Caudate nucleus (tissue), 63 donors: ENCODE measurements at places on chromosomes 2 and 18.
A peak's percentile ranks its signal among the peaks of the same experiment; 100 is the strongest.

- no peak for DNase-seq
Measured at GRCh38 chr2:68379184-68379708, 14.2 kb downstream of the PLEK start.

- no peak for DNase-seq
Measured at GRCh38 chr2:85907671-85908157, 18.9 kb upstream of the ST3GAL5 start.

DNA sequence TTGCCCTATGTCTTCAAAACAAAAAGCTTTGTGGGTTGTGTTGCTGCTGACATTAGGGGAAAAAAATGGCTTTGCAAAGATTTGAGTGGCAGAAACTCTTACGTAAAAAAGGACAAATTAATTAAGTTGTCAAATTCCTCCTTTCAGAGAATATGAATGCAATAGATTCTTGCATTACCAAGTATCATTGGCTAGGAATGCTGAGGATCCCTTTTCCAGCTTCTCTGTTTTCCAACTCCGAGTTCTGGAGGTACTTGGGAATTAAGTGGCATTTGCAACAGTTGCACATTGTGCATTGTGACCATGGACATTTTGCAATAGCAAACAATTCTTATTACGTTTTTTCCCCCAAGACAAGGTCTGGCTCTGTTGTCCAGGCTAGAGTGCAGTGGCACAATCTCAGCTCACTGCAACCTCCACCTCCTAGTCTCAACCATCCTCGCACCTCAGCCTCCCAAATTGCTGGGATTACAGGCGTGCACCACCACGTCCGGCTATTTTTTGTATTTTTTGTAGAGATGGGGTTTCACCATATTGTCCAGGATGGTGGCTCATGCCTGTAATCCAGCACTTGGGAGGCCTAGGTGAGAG lies 29.9 kb upstream of the PPP1CB start:
- DNase-seq, result no peak

- DNase-seq, result no peak
Measured at GRCh38 chr2:118698564-118698963, 148.9 kb downstream of the EN1 start.

DNA sequence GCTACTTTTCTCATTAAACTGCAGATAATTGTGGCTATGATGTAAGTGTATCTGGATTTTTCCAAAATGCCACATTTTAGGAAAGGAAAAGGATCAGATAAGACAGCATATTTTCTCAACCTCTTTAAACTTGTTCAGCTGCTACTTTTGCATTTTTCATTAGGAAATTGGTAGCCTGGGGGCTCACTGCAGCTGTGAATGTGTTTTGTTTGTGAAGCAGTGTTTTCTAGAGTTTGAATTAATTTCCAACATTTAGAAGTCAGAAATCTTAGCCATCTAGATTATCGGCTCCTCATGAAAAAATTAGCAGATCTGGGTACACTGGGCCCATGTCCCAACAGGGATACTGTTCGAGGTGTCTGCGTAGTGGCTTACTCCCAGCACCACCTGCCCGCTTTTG lies 56.3 kb upstream of the ZDBF2 start:
- DNase-seq, result no peak

DNA sequence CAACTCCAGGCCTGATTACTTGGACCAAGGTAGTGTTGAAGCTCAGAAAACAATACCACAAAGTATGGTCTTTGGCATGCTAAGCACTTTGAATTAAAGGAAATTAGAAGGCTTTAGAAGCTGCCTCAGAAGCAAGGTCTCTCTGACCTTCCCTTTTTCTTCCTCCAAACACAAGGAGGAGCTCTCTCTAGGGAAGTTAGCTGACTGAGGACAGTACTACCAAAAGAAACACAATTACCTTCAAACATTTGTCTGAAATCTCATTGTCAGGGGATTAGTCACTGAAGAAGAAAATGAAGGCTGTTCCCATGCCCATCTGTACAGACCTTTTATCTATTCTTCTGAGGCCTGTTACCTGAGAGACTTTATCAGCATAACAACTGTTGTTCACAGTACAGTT lies 279.3 kb downstream of the CDH20 start:
- DNase-seq, result no peak

DNA sequence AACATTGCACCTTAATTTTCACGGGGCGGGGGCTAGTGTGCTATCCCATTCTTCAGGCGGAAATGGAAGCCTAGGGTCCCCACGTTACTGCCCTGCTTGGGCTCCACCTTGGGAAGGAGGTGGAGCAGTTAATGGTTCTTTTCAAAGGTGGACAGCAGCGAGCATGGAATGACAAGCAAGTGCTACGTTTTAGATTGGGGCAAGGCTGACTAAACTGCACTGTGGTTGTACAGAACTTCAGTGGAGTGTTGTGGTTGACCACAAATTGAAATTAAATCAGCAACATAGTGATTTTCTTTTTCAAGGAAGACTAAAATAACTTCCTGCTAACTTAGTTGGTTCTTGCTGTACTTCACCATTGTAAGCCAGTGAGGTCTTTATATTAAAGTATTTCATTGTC lies 47.0 kb downstream of the CHRNA1 start:
- DNase-seq, result no peak

- peak; percentile 24 for DNase-seq
Measured at GRCh38 chr18:11688972-11689668, at the start of gene GNAL. Gene GNAL (plus strand): TSS chr18:11689264. CDS start chr18:11689564, 300 bp downstream.

- DNase-seq, result no peak
Measured at GRCh38 chr18:63192885-63193349, 126.7 kb downstream of the BCL2 start.

DNA sequence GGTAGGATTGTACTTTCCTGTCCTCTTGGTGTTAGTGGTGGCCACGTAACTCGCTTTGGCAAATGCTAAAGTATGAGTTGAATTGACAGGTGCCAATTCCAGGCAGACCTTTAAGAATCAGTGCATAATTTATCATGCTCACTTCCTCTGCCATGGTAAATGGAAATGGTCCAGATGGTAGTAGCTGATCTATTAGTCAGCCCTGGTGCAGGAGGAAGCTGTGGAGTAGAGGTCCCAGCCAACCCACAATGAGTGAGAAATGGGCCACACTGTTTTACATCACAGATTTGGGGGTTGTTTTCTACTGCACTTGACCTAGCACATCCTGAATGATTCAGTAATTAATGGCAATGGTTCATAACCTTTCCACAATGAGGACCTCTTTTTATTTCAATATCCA lies 104.4 kb downstream of the RGPD3 start:
- DNase-seq, result no peak

GRCh38 chr2:197890168-197890567 lies 85.8 kb downstream of the PLCL1 start:
- DNase-seq, result no peak

DNA sequence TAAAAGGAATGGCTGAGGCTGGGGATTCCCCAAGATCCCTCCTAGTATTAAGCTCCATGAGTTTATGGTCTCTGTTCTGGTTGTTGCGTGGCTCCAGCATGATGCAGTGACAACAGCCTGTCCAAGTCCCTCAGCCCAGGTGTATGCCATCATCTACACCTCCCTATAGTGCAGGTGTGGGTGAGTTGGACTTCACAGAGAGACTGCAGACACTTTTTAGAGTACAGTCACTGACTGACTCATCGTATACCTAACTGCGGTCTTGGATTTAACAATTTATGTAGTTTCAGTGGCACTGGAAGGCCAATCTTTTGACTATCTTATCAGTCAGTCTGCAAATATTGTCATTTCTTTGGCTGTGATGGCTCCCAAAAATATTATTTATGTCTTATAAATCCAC lies 415.0 kb downstream of the TMX3 start:
- no peak for DNase-seq

- DNase-seq, result no peak
Measured at GRCh38 chr2:189854187-189854586, 69.9 kb downstream of the PMS1 start.
